ENCODE measurements at places on chromosomes 7 and 10. TPM values are rescaled to one million over a fixed set of nuclear protein-coding genes. Genes with fewer than 3 reads are reported as not detected.
A peak's percentile ranks its signal among the peaks of the same experiment; 100 is the strongest.

Gene SLC16A9
- total RNA-seq = 14.3 TPM

Gene NCF1
- 2.7 TPM for total RNA-seq

DNA sequence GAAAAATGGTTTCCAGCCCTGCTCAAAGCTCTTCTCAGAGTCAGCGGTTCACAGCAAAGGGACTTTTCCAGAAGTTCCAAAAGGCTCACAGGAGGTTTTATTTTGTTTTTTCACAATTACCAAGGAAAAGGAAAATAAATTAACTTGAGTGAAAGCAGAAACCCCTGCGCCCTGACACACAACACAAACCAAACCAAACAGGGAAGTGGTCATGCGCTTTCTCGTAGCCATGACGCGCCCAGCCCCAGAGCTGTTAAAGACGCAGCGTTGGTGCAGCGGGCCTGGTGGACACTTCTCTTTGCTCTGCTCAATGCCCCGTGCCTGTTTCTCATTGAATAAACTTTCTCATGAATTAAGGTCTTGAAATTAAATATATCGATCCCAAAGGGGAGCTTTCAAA lies 134.4 kb upstream of the LYZL2 start:
- ATAC-seq = no peak

DNA sequence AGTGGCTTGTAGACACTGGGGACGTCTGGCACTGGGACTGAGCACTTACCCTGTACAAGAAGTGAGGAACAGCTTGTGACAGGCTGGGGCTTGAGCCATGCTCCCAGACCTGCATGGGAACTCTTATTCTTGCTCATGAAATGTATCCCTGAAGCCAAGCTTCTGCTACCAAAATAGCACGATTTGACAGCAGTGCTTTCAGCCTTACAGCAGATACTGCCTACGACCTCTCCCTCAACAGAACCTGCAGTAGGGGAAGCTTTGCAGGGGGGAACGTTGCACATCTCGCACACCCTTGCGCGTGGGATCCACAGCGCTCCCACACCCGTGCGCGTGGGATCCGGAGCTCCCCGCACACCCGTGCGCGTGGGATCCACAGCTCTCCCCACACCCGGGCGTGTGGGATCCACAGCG lies 88.0 kb downstream of the CREM start:
- ATAC-seq = no peak

- ATAC-seq = no peak
Observed at GRCh38 chr7:29319719-29320521, 125.3 kb downstream of the CHN2 start.

GRCh38 chr7:122676466-122676865 lies 22.5 kb downstream of the RNF133 start:
- ATAC-seq = no peak

DNA sequence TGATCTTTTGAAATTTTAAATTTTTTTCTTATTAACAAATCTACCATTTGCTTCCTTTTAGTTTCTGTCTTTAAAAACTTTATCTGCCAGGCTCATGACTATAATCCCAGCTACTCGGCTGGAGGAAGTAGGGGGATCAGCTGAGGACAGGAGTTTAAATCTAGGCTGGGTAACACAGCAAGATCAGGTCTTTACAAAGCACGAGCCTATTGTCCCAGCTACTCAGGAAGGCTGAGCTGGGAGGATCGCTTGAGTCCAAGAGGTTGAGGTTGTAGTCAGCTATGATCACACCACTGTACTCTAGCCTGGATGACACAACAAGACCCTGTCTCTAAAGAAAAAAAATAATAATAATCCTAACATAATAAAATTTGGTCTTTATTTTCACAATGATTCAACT lies 17.5 kb downstream of the DPY19L1 start:
- ATAC-seq = no peak

DNA sequence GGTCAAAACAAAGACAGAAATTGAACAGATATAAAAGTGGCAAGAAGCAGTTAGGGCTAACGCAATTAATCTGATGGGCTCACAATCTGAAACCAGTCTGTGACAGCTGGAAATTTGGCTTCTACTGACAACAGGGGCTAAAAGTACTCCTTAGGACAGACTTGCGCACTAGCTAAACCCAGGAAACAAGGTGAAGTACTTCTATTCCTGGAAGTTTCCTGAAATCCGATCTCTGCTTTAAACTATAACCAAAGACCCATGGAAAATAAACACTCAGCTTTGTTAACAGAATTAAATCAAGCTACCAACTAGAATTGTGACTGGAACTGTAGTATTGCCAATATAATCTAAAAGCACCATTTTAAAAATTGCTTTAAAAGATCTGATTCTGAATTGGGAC lies 520.2 kb upstream of the ZWINT start:
- ATAC-seq = no peak

GRCh38 chr7:140485500-140486265 lies 6.4 kb upstream of the MKRN1 start:
- peak; percentile 94 for ATAC-seq

DNA sequence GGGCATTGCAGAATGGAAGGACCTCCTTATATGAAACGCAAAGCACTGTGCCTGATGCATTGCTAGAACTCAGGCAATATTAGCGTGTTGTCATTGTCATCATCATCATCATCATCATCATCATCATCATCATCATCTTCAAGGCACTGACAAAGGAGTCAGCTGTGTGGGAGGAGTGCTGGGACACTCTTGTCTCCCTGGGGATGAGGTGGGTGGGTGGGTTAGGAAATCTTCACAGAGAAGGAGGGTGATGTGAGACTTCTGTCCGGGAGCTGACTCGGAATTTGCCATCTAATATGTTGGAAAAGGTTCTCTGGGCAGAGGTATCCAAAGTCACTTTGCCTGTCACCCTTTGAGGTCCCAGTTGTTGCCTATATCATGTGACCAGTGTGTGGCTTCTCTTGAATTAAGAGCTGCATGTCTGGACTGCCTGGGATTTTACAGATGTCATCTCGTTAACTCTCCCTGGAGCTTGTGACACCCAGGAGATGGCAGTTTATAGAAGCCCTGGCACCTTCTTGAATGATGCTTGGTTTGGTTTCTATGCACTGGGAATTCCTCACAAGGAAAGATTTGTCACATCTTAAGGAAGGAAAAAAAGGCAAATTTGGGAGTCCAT lies 7.1 kb downstream of the HTRA1 start:
- no peak for ATAC-seq
